Esophagus squamous epithelium (tissue), 5 donors: ENCODE measurements at places on chromosomes 7 and 10.

DNA sequence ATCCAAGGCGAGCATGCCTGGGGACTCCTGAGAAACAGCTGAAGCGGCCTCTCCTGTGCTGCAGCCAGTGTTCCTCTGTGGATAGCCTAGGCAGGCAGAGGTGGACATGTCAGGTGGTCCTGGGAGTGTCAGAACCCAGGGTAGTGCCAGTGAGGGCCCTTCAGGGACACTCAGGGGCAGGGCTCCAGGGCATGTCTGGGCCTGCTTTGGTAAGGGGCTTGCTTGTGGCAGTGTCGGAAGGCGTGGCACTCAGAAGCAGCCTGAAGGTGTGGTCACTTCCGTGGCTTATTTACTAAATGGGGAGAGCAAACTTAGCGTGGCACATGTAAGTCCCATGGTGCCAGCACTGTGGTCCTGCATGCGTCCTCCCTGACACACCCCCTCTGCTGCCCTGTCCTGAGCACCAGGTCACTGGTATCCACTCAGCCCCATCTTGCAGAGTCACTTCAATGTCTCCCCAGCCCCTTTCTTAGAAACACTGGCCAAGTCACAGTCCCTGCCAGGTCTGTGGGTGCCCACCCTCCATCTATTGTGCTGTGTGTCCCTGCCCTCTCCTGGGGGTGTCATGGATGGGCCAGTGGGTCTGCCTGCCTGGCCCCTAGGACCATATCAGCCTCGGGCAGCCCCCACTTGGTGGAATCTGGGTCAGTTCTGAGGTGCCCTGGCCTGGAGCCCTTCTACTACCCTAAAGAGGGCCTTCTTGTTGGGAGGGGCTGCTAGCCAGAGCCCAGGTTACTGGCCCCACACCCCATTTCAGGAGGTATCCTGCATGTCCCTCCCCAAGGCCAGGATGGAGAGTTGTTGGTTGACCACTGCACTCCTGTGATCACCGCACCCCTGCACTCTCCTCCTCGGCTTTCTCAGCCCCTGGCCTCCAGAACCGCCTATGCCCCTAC, 6.4 kb downstream of the ZMIZ2 start:
- no peak for DNase-seq

- DNase-seq: no peak
Observed at GRCh38 chr7:29038463-29038862, 80.3 kb upstream of the TRIL start.

- no peak for DNase-seq
Observed at GRCh38 chr10:3902054-3902808, 117.2 kb upstream of the KLF6 start.

DNA sequence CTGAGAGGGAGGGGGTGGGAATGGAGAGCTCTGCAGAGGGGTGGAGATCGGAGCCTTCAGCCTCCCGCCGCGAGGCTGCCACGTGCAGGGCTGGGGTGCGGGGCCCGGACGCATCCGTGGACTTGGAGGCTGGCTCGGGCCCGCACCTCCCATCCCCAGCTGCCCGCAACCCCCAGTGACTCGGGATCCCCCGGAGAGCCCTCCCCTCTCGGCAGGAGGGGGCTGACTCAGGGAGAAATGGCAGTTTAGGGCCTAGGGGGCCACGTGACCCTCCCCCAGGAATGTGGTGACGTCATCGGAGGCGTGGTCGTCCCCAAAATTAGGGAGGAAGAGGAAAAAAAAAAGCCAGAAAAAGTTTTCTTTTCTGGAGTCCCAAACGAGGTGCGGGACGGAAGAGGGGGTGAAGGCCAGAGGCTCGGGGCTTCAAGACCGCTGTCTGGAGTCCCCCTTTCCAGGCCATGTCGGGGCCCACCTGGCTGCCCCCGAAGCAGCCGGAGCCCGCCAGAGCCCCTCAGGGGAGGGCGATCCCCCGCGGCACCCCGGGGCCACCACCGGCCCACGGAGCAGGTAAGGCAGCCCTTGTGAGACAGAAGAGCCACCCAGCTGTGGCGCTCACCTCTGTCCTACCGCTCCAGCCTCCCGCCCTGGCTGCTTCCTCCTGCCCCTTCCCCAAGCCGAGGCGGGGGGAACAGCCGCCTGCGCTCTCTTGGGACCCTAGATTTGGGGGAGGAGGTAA, at the start of gene TRIP6:
Gene TRIP6 (plus strand): TSS at position 348 of the 736 bp plus-strand sequence. CDS start 111 bp downstream, at position 459.
- DNase-seq: no peak

DNA sequence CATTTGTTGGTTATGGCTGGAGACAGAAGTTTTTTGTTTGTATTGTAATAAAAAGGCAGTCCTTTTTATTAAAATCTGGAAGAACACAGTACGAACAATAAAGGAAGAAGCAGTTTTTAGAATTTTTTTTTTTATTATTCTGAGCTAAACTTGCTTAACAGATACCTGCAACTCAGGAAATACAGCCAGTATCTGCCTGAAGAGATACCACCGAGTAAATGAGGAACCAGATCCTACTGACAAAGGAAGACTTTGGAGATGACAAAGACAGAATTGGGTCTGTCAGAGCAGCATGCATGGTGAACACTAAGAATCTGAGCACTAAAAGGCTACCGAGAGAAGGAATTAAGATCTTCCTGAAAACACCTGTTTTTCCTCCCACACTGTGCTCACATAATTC, 1335.9 kb upstream of the SORCS1 start:
- DNase-seq: no peak

DNA sequence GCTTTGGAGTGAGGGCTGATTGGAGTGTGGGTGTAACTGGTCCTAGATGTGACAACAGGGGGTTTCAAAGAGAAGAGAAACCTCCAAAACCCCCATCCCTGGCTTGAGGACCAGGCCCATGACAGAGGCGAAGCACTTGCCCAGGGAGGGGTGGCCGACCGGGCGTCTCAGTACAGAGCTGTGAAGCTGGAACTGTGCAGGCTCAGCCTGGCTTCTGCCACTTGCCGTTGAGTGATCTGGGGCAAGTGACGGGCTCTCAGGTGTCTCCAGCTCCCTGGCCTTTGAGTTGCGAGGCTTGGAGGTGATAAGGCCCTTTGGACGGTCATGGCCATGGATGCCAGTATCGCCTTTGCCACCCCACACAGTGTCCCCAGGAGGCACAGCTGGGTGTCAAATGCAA, 531.4 kb upstream of the FOXK1 start:
- no peak for DNase-seq

GRCh38 chr7:29044554-29044953, 86.4 kb upstream of the TRIL start:
- DNase-seq: no peak

DNA sequence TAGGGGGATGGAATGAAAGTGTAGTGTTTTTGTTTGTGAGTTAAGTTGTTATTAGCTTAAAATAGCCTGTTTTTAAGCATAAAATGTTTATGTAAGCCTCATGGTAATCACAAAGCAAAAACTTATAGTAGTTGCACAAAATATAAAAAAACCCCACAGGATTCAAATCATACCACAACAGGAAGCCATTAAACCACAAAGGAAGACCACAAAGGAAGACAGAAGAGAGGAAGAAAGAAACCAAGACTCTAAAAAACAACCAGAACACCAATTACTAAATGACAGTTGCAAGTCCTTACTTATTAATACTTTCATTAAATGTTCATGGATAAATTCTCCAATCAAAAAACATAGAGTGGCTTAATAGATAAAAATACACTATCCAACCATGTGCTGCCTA, 63.6 kb downstream of the ANKRD7 start:
- DNase-seq: no peak

DNA sequence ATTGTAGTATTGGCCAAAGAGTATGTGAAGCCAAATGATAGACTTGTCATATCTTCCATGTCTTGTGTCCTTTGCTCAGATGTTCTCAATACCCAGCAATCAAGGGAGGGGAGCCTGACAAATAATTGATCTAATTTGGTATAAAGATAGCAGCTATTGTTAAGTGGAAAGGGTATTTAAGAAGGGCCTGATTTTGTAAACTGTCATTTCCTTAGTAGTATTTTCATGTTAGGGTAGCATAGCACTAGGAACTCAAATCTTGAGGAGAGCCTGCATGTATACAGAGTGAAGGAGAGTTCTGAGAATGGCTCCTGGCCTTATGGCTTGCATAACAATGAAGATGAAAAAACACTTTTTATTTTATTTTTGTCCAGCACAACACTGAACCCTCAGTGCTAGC, 53.1 kb downstream of the GNAI1 start:
- no peak for DNase-seq

DNA sequence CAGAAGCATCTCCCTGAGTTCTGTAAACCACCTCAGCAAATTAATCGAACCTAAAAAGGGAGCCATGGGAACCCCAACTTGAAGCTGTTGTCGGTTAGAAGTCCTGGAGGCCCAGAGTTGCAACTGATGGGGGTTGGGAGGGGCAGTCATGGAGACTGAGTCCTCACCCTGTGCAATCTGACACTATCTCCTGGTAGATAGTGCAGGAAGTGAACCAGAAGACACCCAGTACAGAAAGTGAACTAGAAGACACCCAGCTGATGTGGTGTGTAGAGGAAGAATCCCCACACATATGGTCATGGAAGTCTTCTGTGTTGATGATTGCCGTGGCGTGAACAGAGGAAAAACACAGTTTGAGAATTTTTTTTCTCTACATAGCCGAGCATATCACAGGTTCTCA, 58.8 kb upstream of the SRRM3 start:
- DNase-seq: no peak

DNA sequence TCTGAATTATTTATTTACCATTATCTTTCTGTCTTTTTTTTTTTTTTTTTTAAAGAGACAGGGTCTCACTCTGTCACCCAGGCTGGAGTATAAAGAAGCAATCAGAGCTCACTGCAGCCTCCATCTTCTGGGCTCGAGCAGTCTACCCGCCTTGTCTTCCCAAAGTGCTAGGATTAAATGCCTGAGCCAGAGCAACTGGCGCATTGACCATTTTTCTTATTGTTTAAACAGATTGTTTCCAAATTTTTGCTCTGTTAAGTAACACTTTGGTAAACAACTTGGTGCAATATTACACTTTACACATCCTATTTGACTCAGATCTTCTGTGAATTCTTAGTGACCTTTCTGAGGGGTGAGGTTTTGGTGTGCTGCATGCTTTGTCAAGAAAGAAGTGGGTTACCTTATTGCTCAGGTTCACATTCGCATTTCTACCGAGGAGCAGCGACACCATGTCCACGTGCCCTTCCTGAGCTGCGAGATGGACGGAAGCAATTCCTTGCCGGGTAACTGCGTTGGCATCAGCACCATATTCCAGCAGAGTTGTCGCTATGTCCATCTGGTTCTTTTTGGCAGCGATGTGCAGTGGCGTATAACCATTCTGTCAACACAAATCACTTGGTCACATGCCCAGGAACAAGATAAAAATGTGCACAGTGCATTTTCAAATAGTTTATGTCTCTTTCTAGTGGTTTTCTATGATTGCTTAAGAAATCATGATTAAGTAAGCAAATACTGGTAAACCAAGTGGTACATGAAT, 203.2 kb downstream of the ANK3 start:
- no peak for DNase-seq

DNA sequence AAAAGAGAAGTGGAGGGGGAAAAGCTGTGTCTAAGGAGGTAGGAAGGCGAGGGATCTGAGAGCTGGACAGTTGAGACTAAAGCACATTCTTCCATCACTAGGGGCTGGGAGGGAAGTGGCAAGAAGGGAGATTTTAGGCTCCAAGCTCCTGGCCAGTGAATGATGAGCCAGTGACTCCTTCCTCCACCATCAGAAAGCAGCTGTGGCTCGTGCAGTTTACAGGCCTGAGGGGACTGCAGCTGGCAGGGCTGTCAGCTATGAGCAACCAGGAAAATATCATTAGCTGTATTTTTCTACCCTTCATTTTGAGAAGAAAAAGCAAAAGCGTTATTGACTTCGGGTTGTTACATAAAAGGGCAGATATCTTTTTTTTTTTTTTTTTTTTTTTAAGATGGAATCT, 60.7 kb downstream of the GPAM start:
- no peak for DNase-seq

DNA sequence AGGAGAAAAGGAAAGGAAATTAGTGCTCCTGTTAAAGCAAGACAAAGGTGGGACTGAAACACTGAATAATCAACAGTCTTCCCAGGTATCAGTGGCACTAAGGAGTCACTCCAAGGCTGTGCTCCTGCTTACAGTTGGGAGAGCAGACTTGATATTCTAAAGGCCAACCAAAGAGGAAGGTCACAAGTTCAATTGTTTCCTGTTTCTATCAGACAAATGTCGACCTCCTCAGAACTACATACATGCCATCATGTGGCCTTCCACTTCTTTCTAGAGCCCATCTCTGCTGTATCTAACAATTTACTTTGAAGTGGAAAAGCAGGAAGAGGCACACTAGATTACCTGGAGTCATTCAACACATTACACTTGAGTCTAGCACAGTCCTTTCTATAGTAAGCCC, 3.4 kb downstream of the ZNF239 start:
- no peak for DNase-seq

- no peak for DNase-seq
Observed at GRCh38 chr10:36640626-36641025, 484.8 kb upstream of the ANKRD30A start.

DNA sequence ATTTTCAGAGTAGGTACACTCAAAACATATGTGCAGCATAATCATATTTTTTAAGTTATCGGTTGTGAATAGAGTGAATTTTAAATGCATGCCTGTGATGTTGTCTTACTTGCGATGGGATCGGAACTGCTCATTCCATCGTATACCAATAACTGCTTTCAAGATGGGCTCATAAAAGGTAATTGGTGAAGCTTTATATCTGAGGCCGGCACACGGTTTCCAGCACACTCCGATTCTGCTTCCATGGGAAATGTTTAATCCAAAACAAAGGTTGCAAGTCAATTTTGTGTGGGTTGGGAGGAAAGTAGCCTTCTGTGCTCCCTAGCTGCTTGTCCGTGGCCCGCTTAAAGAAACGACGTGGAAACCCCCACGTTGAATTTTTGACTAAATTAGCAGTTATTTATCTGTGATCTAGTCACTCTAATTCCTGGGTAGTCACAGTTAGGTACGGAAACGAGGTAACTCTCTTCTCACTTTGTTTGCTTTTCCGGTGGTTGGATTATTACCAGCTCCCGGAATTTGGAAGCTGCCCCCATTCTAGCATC, 10.1 kb upstream of the CELF2 start:
- DNase-seq: no peak

DNA sequence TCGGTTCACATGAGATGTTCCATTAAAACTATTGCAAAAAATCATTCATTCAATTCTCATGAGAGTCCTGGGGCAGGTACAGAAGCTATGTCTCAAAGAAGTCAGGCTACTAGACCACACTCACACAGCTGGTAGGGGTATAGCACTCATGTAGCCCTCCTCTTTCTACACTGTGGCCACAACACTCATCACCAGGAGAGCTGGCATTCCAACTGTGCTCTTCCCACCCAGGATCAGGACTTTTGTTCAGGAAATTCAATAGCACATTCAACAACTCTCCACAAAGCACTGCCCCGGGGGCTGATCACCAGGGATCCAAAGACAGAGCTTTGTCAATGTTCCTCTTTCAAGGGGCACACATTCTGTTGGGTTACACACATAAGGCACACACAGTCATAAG, 31.0 kb upstream of the C10orf90 start:
- DNase-seq: no peak

GRCh38 chr7:3067193-3067592, 23.5 kb upstream of the CARD11 start:
- no peak for DNase-seq

GRCh38 chr10:84257343-84258020, 12.6 kb downstream of the RGR start:
- no peak for DNase-seq
